ENCODE measurements at places on chromosomes 12 and 14.

GRCh38 chr12:47551426-47551851, 154.4 kb downstream of the RPAP3 start:
- DNase-seq: no peak

DNA sequence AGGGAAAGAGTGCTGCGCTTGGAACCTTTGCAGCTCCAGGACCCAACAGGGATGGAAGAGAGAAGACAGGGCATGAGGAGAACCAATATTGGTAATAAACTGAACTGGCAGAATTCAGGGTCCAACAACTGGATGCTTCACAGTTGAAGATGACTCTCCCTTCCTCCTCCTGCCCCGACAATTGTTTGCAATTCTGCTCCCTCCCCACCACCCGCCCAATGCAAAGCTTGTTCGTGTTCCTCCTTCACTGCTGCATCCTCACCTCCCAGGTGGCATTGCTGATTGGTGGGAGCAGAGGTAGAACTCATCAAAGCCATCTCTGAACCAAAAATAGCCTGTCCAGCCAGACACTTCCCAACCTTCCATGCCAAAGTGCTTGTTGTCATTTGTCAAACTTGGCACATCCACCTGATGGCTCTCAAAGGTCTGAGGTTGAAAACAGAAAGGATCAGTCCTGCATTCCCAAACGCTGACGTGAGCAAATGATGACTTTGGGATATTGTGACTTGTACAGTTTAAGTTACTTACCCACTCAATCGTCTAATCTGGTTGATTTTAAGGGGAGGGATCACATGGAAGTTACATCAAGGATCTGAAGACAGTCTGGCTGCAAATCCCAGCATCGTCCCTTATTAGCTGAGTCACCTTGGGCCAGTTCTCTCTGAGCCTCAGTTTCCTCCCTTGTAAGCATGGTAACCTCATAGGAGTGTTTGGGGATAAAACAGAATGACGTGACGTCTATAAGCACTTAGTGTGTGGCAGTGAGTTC, 242.6 kb upstream of the CRY1 start:
- DNase-seq: no peak

GRCh38 chr14:34171431-34172172, 220.7 kb upstream of the EGLN3 start:
- DNase-seq: no peak

- DNase-seq: no peak
Observed at GRCh38 chr14:91021991-91022621, 38.3 kb downstream of the RPS6KA5 start.

DNA sequence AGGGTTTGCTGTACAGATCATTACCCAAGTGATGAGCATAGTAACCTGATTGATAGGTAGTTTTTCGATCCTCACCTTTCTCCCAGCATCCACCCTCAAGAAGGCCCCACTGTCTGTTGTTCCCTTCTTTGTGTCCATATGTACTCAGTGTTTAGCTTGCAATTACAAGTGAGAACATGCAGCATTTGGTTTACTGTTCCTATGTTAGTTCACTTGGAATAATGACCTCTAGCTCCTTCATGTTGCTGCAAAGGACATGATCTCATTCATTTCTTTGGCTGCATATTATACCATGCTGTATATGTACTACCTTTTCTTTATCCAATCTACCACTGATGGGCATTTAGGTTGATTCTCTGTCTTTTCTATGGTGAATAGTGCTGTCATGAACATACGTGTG, 181.6 kb upstream of the FOXG1 start:
- DNase-seq: no peak

DNA sequence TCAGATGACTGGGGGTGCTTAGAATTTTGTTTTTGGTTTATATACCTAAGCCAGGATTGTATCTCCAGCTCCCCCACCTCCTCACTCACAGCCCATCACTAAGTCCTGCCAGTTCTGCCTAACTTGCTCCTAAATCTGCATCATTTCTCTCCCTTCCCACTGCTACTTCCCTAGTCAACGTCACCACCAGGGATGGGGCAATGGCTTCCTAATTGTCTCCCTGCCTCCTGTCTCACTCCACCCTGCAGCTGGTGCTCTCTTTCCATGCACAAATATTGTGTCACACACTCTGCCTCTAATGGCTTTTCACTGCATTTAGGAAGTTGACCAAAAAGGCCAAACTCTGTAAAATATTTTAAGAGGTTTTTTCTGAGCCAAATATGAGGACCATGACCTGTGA, 11.5 kb downstream of the OAS2 start:
- DNase-seq: no peak

- DNase-seq: no peak
Observed at GRCh38 chr12:68454892-68455291, 122.7 kb upstream of the MDM1 start.

DNA sequence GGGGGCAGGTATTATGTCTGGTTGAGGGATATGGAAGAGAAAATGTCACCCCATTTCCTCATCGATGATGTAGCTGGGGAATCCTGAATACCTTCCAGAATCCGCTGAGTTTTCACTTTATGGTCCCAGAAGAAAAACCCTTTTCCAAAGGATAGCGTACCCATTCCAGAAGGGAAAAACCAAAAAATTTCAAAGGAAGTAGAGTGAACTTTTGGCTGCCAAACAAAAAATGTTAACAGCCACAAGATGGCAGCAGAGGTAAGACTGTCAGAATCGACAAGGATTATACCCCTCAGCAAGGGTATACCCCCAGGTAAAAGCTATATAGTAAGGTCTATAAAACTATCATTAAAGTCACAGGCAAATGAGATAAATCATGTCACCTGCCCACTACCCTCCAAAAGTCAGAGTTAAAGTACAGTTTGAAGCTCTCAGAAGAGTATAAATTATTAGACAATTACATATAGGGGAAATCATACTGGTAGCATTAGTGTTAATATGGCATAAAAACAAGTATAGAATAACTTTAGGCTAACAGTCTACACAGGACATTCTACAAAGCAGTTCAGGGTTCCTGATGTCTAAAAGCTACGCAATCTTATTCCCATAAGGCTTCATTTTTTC, 18.0 kb downstream of the ACIN1 start:
- DNase-seq: no peak

Measured in stimulated activated naive CD4-positive, alpha-beta T cell treated with Interleukin-2 at 50 U/mL for 16 hours (primary cell).